Activated naive CD8-positive, alpha-beta T cell treated with anti-CD3 and anti-CD28 coated beads for 36 hours (primary cell): ENCODE measurements at places on chromosomes 2 and 18. TPM values are rescaled to one million over a fixed set of nuclear protein-coding genes. Genes with fewer than 3 reads are reported as not detected.

DNA sequence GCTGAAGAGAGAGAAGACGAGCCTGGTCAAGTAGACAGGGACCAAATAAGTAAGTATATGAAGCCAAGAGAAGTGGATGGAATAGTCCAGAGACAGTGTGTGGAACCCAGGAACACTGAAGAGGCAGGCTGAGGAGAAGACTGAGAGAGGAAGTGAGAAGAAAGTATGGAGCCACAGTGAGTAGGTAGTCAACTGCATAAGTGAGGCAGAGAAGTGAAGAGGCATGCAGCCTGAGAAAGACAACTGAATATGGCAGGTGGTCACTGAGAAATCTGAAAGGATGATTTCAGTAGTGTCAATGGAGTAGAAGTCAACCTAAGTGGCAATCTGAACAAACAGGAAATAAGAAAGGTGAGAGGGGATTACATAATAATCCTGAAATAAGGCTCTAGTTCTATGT, 55.4 kb downstream of the CWC22 start:
- H3K27ac ChIP-seq = peak overlapping the region; percentile 13
- DNase-seq = no peak
- no peaks in the 10 kb centered on the region for H3K4me1 ChIP-seq
- no peak overlapping the region for H3K4me3 ChIP-seq
- peaks cover 22% of the 10 kb centered on the region for H3K36me3 ChIP-seq

- no peak overlapping the region for H3K4me3 ChIP-seq
- no peak overlapping the region for H3K27ac ChIP-seq
- DNase-seq = no peak
- H3K4me1 ChIP-seq = no peaks in the 10 kb centered on the region
- H3K27me3 ChIP-seq = no peaks in the 10 kb centered on the region
Observed at GRCh38 chr2:166831930-166832329, 56.4 kb upstream of the XIRP2 start.

The NCKAP1 gene
- total RNA-seq = 1.2 TPM

DNA sequence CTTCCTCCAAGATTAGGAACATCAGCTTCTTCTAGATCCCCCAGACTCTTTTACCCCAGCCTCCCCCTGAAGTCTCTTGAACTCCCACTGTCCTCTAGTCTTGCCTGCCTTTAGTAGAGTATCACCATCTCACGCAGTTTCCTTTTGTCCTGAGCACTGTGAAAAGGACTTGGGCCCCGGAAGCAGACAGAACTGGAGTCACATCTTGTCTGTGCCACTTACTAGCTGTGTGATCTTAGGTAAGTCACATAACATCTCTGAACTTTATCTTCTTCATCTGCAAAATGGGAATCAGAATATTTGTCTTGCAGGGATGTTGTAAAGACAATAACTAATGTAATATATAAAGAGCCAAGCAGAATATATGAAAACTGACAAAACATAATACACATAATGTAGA, 8.4 kb upstream of the TRABD2A start:
- no peaks in the 10 kb centered on the region for H3K36me3 ChIP-seq
- H3K27me3 ChIP-seq = no peaks in the 10 kb centered on the region
- DNase-seq = no peak
- H3K4me3 ChIP-seq = peak overlapping the region; percentile 74
- H3K4me1 ChIP-seq = peaks cover 56% of the 10 kb centered on the region

The LRRC30 gene
- not detected for total RNA-seq

- H3K36me3 ChIP-seq = no peaks in the 10 kb centered on the region
- no peak for DNase-seq
- no peaks in the 10 kb centered on the region for H3K27me3 ChIP-seq
- H3K27ac ChIP-seq = no peak overlapping the region
- peaks cover 22% of the 10 kb centered on the region for H3K4me1 ChIP-seq
Observed at GRCh38 chr2:10481666-10482157, 33.6 kb upstream of the ODC1 start.
